MM.1S (cell line): ENCODE measurements at places on chromosomes 6 and 20.

GRCh38 chr6:14676064-14676463 lies 558.5 kb downstream of the CD83 start:
- DNase-seq = no peak

DNA sequence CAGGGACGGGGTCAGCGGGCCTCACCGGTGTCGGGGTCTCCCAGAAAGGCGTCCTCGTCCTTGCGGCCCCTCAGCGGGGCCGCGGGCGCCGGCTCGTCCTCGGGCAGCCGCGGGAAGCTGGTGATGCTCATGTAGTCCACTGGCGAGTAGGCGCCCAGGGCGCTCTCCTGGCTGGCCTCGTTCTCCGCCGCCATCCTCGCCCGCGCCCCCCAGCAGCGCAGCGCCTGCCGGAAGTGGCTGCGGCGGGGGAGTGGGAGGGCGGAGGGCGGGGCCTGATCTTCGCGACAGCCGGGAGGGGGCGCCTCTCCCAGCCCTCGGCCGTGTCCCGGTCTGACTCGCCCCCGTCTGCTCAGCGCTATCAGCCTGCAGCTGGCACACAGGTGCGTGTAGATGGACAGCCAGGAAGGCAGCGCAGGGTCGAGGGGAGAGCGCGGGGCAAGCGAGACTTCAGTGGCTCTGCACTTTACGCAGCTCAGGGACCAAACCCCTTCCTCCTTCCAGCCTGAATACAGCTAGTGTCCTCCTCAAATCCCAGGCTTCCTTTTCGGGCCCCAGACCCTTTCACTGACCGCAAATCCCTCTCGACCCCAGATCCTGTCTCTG lies at the start of gene GGT7:
Gene GGT7 (minus strand): TSS at position 235 of the 603 bp plus-strand sequence. CDS start 41 bp downstream, at position 194.
- DNase-seq = peak; percentile 83

DNA sequence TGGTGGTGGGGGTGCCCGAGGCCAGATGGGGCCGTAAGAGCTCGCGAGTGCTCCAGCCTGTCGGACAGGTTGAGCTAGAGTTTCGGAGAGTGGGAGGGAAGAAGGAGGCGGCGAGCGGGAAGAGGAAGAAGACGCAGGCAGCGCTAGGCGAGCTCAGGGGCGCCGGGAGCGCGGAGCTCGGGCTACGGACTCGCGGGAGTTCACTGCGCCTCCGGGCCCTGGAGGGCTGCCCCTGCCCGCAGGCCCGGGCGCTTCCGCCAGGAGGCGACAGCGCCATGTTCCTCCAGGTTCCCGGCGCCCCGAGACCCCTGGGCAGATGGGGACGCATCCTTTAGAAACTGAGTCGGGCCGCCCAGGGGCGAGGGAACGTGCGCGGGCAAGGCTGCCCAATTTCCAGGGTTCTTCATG lies 984 bp downstream of the TFAP2C start:
- DNase-seq = peak; percentile 77

DNA sequence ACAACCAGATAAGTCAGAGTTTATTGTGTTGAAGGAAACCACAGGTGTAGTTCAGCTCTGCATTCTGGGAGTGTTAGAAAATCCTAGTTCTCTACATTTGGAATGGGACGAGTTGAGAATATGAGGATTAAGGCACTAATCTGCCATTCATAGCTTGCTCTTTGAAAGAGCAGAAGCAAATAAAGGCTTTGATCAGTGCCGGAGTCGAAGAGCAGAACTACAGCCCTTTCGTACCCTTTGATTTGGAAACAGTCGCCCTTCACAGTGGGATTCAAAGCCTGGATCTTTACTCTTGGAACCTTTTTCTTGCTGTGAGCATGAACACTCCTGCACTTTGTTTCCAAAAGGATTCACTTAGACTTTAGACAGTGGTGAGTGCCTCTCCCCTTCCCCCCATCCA lies 523.9 kb upstream of the POU3F2 start:
- no peak for DNase-seq

- no peak for DNase-seq
Measured at GRCh38 chr6:16406966-16407365, 168.6 kb downstream of the GMPR start.

DNA sequence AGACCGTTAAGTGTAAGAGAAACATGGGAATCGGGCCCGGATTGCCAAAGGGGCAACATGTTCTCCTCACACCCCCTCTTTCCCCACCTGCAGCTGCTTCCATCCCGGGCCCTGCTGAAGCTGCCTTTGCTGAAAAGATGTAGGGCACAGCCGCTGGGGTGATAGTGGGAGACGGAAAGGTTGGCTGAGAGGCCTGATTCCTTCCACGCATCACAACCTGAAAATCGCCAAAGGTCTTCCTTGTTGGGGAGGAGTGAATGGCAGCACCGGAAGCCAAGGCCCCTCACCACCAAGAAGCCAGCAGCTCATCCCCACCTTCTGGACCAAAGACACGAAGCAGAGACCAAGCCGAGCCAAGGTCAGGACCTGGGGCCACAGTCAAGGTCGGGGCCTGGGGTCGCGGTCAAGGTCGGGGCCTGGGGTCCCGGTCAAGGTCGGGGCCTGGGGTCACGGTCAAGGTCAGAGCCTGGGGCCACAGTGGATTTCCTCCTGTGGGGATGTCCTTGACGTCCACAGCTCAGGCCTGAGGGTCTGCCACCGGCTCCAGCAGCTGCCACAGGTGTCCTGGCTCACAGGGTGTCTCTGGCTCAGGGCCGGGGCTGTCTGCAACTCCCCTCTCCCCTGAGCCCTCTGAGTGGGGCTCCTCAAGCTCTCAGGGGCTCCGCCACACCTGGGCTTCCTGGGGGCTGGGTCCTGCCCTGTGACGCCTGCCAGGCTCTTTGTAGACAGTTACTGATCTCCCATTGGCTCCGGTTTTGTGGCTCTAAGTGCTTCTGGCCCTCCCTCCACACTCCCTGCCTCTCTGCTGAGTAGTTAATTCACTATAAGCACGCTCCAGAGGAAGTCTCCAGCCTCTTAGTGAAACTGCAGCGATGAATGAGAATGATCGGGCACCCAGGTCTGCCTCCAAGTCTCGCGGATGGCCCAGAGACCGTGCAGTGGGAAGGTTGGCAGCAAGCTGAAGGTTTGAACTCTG lies 5.5 kb upstream of the CHRNA4 start:
- DNase-seq = no peak

GRCh38 chr20:17179840-17180239 lies 47.0 kb upstream of the PCSK2 start:
- DNase-seq = no peak

- no peak for DNase-seq
Measured at GRCh38 chr20:24039196-24039595, 50.6 kb upstream of the GGTLC1 start.
